Hippocampal formation (tissue), 2 donors: ENCODE measurements at places on chromosomes 12 and 14.

- DNase-seq: no peak
These were observed 258.0 kb upstream of the DDHD1 start for GRCh38 chr14:53411125-53411524.

GRCh38 chr12:52605542-52605941, 4.3 kb upstream of the KRT72 start:
- no peak for DNase-seq

- DNase-seq: no peak
These were observed 66.4 kb upstream of the FLRT2 start for GRCh38 chr14:85463512-85463911.

DNA sequence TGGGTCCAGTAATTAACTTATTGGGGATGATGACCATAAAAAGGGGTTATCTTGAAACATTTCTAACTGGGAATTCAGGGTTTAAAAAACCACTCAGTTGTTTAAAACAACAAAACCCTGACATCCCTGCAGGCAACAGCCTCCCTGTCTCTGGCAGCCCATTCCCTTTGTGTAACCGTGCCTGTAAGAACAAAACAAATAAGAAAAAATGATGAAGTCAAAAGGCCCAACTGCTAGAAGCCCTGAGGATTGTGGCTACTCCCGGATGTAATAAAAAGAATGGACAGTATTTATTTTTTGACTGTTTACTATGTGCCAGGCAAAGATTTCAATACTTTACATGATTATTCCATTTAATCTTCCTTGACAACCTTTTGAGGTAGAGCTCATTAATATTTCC, 75.3 kb downstream of the TMCC3 start:
- DNase-seq: no peak

GRCh38 chr12:14982991-14983390, 10.1 kb downstream of the PDE6H start:
- DNase-seq: no peak

DNA sequence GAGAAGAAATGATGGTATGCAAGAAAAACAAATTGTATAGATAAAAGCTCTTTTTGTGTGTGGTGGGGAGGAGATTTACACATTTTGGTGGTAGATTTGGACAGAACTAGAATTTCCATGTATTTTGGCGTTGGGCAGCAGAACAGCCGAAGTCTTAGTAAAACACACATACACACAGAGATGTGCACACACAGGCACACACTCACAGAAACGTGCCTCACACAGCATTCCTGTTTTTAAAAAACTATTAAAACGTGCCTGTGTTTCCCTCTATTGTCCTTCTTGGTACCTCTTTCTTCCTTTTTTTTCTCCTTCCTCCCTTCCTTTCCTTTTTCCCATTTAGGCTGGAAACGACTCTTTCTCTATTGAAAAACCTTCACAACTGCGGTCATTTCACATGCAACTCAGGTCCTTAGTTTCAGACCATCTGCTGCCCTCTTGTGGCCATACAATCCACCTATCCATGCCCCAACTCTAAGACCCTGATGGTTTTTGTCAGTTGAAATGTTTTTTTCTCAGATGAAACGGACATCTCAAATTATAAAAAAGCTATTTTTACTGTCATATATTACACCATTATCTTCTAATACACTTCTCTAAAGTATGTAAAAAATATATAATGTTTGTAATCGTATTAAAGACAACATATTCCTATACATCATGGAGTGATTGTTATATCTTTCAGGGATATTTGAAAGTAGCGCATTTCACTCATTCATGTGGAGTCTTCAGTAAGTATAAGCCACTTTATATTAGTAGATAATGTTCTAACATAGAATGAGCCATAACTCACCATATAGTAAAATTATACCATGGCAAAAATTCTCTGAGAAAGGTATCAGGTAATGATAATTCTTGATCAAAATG, 386.7 kb upstream of the NOVA1 start:
- DNase-seq: peak; percentile 65

DNA sequence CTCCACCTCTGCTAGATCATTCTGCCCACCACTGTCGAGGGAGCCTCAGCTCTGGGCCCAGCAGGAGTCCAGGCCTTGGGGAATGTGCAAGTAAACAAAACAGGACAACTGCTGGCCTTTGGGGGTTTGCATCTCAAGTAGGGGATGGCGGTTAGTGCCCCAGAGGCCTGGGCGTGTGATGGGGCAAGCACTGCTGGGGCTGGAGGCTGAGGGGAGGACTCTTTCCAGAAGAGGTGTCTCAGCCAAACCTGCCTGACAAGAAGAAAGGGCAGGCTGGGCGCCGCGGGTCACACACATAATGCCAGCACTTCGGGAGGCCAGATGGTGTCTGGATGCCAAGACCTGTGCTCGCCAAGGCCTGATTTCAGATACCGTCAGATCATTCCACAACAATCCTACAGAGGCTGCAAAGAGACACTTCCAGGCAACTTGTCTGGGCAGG, 8.6 kb upstream of the ALDH2 start:
- no peak for DNase-seq

DNA sequence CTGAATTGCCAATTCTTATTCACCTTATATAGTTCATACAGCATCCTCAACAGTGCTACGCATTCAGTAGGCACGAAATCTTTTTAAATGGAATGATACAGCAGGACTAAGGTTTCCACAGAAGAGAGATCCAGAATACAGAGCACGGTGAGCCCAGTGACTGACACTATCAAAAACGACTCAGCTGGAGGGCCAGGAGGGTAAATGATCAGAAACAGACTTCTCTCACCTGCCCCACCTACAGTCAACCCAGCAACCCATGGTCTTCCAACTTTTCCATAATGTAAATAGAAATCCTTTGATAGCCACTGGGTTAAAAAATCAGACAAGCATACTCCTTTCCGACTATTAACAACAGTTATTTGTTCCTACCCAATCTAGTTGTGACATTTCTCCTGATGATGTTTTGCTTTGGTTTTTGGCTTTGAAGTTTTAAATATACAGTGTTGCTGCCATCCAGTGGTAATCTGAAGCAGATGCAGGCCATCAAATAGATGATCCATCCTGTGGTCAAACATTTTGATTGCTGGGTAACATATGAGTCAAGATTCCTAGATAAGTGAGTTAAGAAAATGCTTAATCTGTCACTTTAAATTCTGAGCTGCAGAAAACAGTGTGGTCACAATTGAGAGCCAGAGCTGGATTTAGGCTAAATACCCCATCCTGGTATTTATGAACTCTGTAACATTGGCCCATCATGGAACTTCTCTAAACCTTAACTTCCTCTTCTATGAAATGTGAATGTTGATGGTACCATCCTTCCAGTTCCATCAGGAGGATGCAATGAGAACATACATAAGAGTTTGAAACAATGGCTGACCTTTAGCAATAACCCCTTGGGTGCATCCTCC, 42.0 kb downstream of the GPHB5 start:
- DNase-seq: peak; percentile 64

- no peak for DNase-seq
These were observed 121.1 kb upstream of the NCOR2 start for GRCh38 chr12:124688356-124688992.

- DNase-seq: peak; percentile 78
These were observed at the start of gene STXBP6 for GRCh38 chr14:25049568-25050268. Gene STXBP6, minus strand, starts transcription at chr14:25050147. Its CDS starts 75,329 bp downstream, at chr14:24974818.

- DNase-seq: no peak
These were observed 98.3 kb downstream of the CFAP54 start for GRCh38 chr12:96587691-96588090.

DNA sequence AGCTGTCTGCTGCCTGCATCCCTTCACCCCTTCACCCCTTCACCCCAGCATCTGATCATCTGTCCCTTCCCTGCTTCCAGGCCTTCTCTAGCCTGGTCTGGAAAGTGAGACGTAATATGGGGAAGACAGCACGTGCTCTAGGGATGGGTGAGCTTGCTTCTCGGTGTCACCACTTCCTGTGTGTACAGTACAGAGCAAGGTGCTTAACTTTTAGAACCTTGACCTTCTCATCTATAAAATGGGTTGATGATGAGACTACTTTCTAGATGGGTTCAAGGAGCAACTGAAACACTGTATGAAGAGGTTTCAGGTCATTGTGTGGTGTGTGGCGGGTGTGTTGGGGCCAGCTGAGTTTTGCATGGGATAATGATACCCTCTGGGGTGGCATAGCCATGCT, 140.5 kb downstream of the TSPAN9 start:
- DNase-seq: no peak

DNA sequence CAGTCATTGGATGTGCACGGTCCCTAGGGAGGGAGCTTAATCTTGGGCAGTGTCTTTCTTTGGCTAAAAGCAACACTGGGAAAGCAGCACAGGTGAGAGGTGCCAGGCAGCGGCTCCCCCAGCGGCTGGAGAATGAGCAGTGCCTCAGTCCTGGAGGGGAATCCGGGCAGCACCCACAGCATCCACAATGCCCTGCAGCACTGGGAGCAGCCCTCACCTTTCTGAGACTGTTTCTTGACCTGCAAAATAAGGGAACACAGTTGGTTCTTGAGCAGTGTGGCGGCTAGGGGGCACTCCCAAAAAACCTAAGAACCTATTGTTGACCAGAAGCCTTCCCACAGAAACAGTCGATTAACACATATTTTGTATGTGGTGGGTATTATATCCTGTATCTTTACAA, 75.8 kb downstream of the SINHCAF start:
- no peak for DNase-seq

DNA sequence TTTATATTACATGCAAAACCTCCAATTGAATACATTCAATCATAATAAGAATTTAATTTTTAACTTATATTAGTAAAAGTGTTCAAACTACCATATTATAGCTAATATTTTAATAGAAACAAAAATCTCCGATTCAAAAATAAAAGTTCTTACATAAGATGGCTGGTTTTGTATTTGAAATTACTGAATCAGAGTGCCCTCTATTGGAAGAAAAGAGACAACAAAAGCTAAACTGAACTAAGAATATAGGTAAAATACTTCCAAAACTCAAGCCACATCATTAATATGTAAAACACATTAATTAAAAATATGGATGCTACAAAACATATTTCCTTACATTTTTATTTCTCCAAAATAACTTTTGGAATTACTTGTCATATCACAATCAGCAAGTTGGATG, 120.3 kb downstream of the GARIN6 start:
- DNase-seq: no peak

DNA sequence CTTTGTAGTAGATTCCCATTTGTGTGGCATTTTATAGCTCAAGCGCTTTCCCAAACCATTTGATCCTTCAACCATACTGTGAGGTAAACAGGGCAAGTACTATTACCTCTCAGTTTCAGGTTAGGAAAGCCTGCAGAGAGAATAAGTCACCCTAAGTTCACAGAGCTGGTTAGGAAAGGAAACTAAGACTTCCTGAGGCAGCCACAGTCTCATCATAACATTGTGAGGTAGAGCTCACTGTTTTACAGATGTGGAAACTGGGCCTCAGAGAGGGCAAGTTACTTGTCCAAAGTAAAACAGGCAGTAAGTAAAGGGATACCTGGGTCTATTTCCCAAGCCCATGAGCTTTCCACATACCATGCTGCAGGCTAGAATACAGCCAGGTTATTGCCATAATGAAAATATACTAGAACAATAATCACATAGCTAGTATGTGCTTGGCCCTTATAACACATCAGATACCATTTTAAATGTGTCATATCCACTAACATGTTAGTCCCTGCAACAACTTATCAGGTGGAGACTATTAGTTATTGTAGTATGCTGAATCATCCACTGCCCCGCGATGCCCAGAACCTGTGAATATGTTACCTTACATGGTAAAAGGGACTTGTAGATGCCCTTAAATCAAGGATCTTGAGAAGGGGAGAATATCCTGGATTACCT, 150.9 kb upstream of the GRIP1 start:
- DNase-seq: no peak

- no peak for DNase-seq
These were observed 117.7 kb downstream of the PHETA1 start for GRCh38 chr12:111251058-111251730.

- DNase-seq: no peak
These were observed 105.5 kb upstream of the SLC38A2 start for GRCh38 chr12:46478123-46478522.

- no peak for DNase-seq
These were observed 8.2 kb upstream of the ACVR1B start for GRCh38 chr12:51943346-51943745.

- peak; percentile 7 for DNase-seq
These were observed 8.0 kb downstream of the SYNDIG1L start for GRCh38 chr14:74418031-74418430.

- DNase-seq: no peak
These were observed 81.0 kb upstream of the SCAF11 start for GRCh38 chr12:46071335-46071734.

- DNase-seq: no peak
These were observed 205.1 kb upstream of the TBX3 start for GRCh38 chr12:114888928-114889584.

DNA sequence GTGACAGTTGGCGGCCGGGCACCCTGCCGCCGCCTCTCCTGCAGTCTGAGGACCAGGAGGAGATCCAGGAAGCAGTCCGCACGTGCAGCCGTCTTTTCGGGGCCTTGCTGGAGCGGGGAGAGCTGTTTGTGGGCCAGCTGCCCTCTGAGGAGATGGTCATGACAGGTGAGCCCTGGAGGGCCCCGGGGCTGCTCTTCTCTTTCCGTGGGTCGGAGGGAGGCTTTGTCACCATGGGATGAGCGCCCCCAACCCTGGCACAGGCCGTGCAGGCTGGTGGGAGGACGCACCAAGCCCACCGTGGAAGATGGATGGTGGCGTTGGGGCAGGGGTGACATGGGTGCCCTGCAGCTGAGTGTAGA, 532 bp downstream of the NOC4L start:
- no peak for DNase-seq

GRCh38 chr12:44246482-44247105, 410.7 kb downstream of the TMEM117 start:
- DNase-seq: no peak

- DNase-seq: no peak
These were observed 10.3 kb downstream of the ZBTB39 start for GRCh38 chr12:56995930-56996496.

DNA sequence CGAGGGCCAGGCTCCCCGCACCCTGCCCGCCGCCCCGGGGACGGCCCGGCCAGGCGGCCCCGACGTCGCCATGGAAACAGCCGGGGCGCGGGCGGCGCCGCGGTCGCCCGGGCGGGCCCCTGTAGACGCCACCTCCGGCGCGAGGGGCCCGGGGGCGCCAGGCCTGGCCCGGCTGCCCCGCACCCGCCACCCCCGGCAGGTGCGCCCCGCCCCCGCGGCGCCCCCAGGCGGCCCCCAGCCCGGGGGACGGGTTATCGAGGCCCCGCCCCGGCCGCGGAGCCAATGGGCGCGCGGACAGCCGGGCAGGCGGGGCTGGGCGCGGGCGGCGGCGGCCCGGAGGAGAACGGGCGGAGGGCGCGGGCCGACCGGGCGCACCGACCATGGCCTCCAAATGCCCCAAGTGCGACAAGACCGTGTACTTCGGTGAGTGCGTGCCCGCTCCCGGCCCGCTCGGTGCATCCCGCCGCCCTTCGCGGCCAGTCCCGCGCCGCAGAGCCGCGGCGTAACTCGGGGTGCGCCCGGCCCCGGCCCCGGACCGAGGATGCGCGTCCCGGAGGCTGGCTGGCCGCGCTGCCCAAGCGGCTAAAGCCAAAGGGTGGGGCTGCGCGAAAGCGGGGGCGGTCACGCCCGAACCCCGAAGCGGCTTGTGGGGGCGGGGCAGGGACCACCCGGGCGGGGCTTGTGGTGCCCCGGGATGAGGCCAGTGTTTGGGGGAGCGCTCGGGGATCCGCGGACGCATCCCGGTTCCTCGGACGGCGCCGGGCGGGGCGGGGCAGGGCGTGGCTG, at the start of gene CRIP2:
TSS of gene CRIP2 (plus strand) at position 339 of the 786 bp plus-strand sequence. CDS start at position 381, 42 bp downstream.
- no peak for DNase-seq

- DNase-seq: no peak
These were observed 41.4 kb downstream of the ATL1 start for GRCh38 chr14:50601394-50601793.

- DNase-seq: no peak
These were observed 3.5 kb upstream of the NFE2 start for GRCh38 chr12:54304187-54304810.

- DNase-seq: no peak
These were observed 32.8 kb upstream of the BATF start for GRCh38 chr14:75489480-75489837.
